ENCODE measurements at places on chromosomes 4 and X.

- no peak for DNase-seq
Observed at GRCh38 chr4:113700602-113701150, 60.9 kb downstream of the CAMK2D start.

DNA sequence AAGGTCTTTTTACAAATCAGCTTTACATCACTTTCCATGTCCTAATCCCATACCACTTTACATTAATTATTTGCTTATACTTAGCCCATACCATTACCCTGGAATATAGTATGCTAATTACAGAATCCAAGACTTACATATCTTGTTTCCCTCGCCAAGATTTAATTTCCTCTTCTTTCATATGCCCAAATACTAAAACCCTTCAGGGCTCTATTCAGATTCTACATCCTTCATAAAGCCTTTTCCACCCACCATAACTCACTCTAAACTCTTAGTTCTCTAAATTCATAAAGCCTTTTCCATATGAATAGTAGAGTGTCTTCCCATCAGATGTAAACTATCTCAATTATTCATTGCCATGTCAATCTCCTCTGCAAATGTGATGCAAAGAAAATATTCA, 390.7 kb downstream of the STPG2 start:
- no peak for DNase-seq

DNA sequence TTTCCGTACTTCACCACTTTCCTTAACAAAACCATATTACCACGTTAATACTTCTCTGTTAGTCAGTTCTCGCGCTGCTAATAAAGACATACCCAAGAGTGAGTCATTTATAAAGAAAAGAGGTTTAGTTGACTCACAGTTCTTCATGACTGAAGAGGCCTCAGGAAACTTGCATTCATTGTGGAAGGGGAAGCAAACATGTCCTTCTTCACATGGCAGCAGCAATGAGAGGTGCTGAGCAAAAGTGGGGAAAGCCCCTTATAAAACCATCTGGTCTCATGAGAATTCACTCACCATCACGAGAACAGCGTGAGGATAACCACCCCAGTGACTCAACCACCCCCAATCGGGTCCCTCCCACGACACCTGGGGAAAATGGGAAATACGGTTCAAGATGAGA, 289.8 kb upstream of the CLNK start:
- DNase-seq, result no peak

DNA sequence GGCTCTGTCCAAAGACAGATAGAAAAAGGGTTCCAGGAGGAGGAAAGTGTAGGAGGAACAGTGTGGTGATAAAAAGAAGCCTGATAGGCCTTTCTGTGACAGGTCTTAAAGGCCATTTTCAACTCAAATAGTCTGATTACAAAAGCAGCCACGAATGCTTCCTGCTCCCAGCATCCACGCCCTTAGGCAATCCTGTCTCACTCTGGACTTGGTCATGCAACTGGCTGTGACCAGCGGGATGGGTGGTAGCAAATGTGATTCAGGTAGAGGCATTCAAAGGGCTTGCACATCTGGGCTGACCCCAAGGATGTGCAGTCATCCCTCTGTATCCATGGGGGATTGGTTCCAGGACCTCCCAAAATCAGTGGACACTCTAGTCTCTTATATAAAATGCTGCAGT, 14.4 kb upstream of the SEPSECS start:
- no peak for DNase-seq

DNA sequence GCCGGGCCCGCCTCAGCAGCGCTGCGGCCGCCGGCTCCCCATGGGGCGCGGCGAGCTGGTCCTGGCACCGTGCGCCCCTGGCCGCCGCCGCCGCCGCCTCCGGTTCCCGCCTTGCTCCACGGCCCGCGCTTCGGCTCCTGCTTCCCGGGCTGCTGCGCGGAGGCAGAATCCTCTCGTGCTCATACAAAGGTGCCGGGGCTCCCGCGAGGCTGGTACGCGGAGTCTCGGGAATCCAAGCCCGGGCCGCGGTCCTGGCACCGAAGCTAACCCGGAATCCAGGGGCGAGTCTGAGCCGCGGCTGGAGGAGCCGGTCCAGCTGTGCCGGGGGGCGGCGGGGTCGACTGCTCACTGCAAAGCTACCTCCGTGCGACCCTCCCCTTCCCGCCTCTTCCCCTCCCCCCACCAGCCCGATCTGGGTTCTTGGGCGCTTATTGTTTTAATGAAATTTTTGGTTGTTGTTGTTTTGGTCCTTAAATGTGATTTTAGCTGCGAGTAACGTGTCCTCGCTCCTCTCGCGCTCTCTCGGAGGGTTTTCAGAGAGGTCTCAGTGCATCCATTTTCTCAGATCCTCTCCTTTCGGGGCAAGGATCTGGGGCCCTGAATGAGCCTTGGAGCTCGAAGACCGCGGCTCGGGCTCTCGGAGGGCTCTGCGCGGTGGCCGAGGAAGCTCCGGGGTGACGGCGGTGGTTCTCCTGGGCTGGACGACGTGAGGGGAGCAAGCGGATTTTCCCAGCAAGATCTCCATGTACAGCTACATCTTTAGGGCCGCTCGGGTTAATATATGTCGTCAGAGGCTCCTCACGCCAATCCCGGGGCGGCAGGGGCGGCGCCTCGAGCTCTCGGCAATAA, at the start of gene HAND2:
Gene HAND2 (minus strand): TSS at position 753 of the 849 bp plus-strand sequence. CDS start 940 bp downstream, outside the sequence.
- peak; percentile 75 for DNase-seq

- no peak for DNase-seq
Observed at GRCh38 chr4:32226204-32226603, 1506.0 kb downstream of the PCDH7 start.

GRCh38 chr4:145827885-145828284, 110.7 kb downstream of the ZNF827 start:
- DNase-seq, result no peak

DNA sequence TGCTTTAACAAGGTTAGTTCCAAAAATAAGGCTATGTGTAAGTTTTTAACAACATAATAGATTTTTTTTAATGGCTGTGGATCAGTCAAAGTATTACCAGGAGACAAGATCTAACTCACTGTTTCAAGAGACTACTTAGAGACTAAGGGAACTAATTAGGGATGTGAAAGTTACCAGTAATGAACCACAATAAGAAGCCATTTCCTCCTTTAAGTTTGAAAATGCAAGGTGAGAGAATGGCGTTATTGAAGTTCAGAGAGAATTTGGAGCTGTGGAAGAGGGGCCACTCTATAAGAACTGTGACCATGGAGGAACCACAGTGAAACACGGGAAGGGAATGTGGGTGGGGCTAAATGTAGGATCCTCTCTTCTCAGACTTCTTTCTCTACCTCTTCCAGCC, 624.2 kb downstream of the GLUD2 start:
- no peak for DNase-seq

- no peak for DNase-seq
Observed at GRCh38 chrX:355329-356050, 31.2 kb downstream of the PPP2R3B start.

GRCh38 chr4:139368998-139369397, 66.7 kb upstream of the NDUFC1 start:
- DNase-seq, result no peak

- no peak for DNase-seq
Observed at GRCh38 chr4:91267543-91267942, 1036.2 kb upstream of the GRID2 start.

- DNase-seq, result peak; percentile 46
Observed at GRCh38 chr4:62548108-62548524, 1348.0 kb downstream of the ADGRL3 start.

GRCh38 chr4:185318679-185319078, 77.0 kb downstream of the LRP2BP start:
- no peak for DNase-seq

DNA sequence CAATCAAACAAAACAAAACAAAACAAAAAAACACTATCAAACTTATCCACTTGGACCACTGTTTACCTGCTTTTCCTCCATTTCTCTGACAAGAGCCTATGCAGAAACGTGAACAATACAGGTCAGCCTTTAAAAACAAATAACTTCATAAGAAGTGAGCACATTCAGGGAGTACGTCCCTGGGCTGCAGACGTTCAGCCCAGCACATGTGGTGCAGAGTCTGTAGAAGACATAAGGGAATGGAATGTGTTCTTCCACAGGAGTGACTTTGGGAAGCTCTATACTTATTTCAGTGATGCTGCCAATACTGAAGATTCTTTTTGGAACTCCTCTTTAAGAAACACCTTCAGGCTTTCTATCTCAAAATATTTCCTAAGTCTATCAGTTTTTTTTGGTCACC, 120.6 kb downstream of the SPRY1 start:
- DNase-seq, result no peak

- DNase-seq, result peak; percentile 82
Observed at GRCh38 chr4:140756319-140757231, at the start of gene TBC1D9. TSS of gene TBC1D9 (minus strand) at chr4:140756385. CDS start at chr4:140756045, 340 bp downstream.

DNA sequence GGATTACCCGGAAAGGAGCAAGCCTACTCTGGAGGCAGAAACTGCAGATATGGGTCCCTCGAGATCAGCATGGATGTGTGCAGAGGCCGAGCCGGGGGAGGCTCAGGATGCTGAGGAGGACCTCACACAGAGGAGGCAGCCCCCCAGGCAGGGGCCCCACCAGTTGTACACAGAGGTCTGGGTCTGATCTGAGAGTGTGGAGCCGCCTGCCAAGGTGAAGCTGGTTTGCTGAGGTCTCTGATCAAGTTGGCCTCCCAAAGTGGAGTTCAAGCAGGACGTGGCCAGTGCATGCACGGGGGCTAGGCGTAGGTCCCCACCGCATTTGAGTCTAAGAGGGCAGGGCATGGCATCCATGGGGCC, 35.0 kb downstream of the ACOX3 start:
- no peak for DNase-seq

DNA sequence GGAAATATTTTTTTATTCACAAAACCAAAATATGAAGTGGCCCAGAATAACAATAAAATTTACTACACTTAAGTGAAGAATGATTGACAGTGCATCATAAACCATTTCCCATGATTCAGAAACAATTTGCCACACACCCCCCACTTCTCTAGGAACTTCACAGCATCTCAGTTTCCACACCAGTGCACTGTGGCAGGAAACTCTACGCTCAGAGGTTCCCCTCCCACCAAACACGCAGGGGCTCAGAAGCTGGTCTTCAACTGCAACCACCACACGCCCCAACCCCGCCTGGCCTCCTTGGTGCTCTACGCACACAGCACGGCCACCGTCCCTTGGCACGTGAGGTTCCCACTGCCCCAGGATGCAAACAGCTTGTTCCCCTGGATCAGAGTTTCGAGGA, 63.7 kb downstream of the ZFYVE28 start:
- no peak for DNase-seq

GRCh38 chrX:85666471-85666870, 287.0 kb upstream of the POF1B start:
- DNase-seq, result no peak

GRCh38 chr4:174086829-174087799, 196.4 kb downstream of the FBXO8 start:
- no peak for DNase-seq

GRCh38 chr4:2462992-2463762, 5.7 kb upstream of the RNF4 start:
- DNase-seq, result no peak

GRCh38 chrX:119790977-119791436, 423 bp downstream of the RPL39 start:
- DNase-seq, result no peak

DNA sequence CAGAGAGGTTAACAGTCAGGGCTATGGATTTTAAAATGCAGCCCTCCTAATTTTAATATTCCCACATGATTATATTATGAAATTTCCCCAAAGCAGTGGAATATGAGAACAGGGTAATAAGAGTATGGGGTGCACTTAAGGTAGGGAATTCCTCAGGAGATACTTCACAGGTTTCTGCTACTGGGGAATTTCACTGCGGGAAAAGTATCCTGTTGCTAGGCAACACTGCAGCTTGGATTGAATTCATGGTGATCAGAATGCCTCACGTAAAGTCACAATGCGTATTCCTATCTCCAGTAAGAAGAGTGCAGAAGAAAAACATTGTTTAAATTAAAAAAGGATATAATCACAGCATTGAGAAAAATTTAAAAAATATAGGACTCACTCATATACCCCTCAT, 398.1 kb upstream of the RPS6KA3 start:
- no peak for DNase-seq

GRCh38 chrX:74461384-74461783, 40.1 kb downstream of the SLC16A2 start:
- no peak for DNase-seq

DNA sequence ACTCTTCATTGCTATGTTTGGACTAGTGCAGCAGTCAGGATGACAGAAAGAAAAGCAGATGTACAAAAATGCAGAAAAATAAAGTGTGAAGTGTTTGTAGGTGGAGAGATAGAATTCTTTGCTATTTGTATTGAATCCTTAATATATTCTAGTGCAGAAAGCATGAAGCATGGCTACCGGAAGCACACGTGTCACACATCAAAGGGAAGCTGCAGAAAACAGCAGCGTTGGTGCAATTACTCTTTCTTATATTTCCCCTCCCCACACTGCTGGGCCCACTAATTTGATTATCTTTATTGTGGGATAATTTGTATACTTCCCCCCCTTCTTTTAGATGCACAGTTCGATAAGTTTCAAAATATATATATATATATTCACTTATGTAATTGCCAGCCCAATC, 35.9 kb upstream of the TAPT1 start:
- DNase-seq, result no peak

DNA sequence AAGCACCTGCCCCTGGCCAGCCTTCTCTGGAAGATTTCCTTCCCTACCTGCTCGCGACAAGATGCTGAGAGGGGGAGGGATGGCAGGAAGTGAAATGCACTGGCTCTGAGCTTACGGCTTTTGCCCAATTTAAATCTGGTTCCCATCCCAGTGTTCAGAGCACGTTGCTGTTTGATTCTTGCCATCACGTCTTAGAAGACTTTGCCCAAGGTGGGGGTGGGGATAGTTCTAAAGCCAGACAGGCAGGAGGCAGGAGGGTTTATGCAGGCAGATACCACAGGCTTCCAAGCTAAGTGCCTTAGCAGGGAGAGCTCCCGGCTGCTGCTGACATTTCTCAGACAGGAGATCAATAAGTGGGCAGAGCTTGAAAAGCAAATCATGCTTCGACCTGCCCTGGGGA, 393.9 kb downstream of the MID1IP1 start:
- DNase-seq, result no peak

GRCh38 chr4:110837896-110838450, 215.1 kb upstream of the PITX2 start:
- peak; percentile 57 for DNase-seq

DNA sequence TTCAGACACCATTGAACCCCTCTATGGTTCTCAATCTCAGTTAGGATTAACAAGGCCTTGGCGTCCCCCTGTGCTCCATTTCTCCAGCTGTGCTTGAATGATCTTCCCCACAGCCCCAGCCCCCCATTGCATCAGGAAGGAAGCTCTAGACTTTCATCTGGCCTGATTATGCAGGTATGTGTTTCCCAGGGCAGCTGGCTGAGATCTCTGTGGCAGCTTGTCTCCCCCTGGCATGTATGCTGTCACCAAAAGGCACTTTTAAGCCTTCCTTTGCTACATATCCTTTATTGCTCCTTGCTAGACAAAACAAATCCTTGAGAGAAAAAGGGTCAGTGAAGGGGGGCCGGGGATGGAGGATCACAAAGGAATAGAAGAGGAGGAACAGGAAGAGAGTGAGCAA, 1056.0 kb upstream of the SLIT2 start:
- peak; percentile 55 for DNase-seq

DNA sequence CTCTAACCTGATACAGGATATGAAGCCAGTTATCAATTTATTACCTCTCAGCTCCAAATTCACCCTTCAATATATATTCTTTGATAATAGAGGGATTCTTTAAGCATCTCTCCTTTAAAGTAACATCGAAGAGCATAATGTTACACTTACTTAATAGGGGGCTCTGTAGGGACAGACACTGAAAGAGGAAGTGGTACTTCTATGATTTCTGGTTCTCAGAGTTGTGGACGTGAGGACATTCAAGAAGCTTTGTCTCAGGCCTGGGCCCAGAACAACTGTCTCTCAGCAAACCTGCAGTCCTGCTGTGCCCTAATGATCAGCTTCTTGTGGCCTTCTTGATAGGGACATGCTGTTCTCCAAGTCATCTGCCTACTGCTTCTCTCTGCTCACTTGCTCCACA, 4.2 kb upstream of the ZXDB start:
- DNase-seq, result no peak
